Stimulated activated CD8-positive, alpha-beta memory T cell treated with anti-CD3 and anti-CD28 coated beads, Interleukin-4, amount 100 ng/mL, for 1 hour (primary cell): ENCODE measurements at places on chromosomes 2 and 18.

DNA sequence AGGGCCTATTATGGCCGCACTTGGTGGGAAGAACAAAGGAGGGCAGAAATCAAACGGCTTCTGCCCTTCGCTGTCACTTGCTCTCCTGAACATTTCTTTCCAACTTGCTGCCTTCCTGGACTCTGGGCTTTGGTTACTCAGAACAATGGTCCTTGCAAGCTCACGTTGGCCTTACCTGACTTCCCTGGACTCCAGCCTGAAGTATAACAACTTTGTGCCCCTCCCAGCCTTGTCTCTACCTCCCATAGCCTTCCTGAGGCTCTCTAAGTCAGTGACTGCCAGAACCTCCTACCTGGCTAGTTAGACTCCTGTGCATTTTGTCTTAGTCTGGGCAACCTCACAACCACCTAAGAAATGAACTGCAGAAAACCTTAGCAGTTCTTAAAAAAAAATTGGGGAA lies 30.2 kb upstream of the ITPRID2 start:
- no peak for DNase-seq

- no peak for DNase-seq
Observed at GRCh38 chr18:31649978-31650719, 34.2 kb downstream of the B4GALT6 start.

DNA sequence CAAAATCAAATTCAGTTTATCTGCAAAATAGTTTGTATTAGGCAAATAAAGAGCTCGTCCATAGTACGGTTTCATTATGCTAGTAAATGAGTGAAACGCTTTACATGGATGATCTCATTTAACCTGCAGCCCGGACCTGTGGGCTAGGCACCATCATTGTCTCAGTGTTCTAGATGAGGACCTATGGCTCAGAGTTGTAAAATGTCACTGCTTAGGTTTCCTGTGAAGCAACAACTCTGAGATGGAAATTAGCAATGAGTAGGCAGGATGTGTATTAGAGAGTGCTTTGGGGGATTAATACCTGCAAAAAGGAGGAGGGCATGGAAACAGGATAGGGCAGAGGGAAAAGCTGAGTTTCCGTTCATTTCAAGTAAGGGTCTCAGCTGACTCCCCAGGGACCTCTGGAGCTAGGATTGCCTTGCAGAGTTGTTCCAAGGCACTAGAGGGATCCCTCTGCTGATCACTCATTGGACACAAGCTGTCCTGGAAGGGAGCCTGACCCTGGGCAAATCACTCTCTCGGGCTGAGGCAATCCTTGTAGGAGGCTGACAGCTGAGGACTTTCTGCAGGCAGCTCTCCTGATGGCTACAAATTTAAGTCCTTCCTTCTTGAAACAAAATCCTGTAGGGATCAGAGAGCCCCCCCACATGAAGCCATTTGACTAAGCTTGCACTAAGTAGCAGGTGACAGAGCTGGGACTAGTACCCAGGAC lies 58.8 kb upstream of the SIX2 start:
- DNase-seq: no peak

DNA sequence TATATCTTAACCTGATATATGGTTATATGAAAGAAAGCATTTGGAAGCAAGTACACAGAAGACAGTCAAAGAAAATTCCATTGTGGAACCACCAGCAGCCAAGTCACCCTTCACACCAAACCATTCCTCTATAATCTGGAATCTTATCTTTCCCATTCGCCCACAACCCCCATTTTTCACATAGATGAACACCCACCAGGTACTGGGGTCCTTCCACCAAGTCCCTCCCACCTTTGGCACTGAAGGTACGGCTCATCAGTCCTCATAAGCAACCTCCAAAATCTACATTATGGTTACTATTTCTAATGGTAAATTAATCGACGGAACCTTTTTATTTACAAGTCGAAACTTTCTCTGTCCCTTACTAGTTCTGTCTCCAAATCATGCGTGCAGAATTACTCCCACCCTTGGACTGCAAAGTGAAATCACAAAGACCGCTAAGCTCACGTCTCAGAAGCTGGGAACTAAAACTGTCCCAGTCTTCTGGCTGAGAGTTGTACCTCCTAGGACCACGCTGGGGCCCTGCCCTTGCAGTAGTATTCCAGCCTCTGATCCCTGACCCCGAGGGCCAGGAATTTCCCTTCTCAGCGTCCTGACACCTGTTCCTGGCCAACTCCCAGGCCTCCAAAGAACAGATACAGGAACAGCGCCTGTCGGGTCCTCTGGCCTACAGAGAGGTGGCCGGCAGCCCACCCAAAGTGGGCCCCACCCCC lies 702 bp downstream of the OLA1 start:
- DNase-seq: no peak

- DNase-seq: no peak
Observed at GRCh38 chr2:173938700-173939384, 26.3 kb downstream of the SP3 start.

- DNase-seq: no peak
Observed at GRCh38 chr18:24846138-24846537, 385.7 kb downstream of the HRH4 start.

- DNase-seq: no peak
Observed at GRCh38 chr2:150528861-150529801, 41.7 kb upstream of the RND3 start.

DNA sequence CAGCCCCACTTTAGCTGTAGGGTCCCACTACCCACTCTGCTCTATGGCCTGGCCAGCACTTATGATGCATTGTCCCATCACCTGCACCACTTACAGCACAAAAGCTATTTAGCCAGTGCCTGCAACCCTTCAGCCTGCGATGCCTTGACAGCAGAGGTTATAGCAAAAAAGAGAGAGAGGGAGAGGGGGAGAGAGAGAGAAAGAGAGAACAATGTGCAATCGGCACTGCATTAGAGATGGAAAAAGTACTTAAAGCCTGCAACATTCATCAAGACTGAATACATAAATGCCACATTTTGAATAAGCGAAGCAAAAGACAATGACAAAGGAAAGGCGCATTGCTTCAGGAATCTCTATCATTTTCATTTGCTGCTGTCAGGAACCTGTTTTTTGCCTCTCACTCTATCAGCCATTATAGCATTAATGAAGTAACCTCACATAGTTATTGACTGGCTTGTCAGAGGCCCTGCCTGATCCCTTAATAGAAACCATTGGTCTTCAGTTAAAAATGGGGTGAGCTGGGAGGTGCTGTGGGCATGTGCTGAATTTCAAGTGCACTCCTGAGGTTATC lies 833.1 kb downstream of the BCL11A start:
- no peak for DNase-seq

DNA sequence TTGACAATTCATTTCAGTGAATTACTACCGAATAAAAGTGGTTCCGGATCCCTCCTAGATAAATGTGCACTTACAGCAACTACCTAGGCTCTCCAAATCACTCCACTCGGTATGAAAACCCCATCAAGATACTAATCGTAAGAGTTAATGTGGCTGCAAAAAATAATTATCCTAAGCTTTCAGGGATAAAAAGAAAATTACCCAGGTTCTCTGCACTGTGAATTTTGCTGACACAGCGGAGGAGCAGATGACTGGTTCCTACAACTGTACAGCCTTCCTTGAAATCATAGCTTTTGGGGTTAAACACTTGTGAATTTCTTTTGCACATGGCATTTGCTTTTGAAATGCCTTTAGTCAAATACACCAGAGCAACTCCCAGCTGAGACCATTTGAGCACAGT lies 104.7 kb downstream of the CD226 start:
- no peak for DNase-seq

- DNase-seq: no peak
Observed at GRCh38 chr2:37645362-37645761, 26.1 kb downstream of the CDC42EP3 start.

DNA sequence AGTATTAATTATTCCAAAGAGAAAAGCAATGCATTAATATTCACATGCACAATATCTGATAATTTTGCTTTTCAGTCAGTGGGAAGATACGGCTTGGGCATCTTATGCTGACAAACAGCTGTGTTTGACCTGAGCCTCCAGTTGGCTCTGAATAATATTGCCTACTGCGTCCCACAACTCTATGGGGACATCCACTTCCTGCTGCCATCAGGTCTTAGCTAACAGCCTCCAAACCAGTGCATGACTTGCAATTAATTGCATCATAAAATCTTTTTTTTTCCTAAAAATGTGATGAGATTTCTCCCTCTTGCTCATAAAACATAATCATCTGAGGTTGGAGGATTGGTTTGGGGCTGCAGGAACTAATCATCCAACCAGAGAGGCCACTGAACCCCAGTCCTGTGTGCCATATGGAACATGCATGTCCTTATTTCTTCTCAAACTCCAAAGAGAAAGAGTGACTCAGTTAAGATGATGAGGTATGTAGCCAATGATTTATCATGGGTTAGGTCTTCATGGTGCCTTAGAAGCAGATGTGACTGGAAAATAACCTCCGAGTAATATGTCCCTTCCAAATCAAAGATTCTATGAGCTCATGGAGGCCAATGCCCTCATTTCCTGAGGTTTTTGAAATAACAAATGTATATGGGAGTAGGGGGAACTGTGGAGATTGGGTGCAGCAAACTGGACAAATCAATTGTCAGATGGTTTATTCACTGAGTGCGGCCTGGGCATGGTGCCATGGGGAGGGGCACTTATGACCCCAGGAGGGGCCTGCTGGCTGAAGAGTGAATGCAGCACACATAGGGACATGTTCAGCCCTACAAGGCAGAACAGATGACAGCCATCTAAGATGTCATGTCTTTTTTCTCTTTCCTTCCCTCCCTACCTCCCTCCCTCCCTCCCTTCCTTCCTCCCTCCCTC lies 39.4 kb downstream of the EDAR start:
- DNase-seq: no peak

- DNase-seq: no peak
Observed at GRCh38 chr2:241340631-241341163, 15.4 kb upstream of the FARP2 start.
